Esophagus muscularis mucosa (tissue), 4 donors: ENCODE measurements at places on chromosomes 5 and 9.
A peak's percentile ranks its signal among the peaks of the same experiment; 100 is the strongest.

DNA sequence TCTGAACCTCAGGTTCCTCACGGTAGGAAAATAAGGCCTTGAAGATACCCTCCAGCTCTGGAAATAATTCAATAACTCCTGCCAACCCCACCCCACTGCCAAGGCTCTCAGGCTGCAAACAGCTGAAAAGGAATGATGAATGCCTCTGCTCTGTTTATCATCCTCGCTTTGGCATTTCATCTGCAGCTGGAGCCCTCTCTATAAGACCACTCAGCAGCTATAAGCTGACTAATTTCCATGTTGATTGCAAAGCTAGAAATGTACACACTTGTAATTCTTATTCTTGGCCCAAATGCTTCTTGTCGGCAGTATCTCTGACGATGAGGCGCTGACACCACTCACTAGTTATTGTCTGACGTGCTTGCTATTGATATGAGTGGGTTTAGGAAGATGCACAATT, 408.4 kb upstream of the NMUR2 start:
- DNase-seq, result no peak

GRCh38 chr5:159705948-159706347, 210.3 kb upstream of the ADRA1B start:
- DNase-seq, result peak; percentile 66

DNA sequence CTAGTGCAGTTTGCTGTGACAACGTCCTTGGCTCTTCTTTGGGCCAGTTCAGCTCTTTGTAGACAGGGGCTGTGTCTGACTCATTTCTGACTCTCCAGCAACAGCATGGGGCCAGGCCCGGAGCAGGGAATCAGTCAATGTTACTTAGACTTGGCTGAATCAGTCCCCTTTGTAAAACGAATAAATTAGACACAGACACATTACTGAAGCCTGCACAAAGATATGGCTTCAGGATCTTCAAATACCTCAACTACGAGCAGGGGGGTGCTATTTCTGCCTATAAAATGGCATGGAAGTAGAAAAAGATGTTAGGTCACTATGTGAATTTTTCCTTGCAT, 204.7 kb downstream of the TTLL11 start:
- DNase-seq, result no peak

GRCh38 chr9:122402403-122402871, 31.6 kb downstream of the PTGS1 start:
- DNase-seq, result peak; percentile 90

- DNase-seq, result peak; percentile 94
These were observed at the start of gene UBLCP1 for GRCh38 chr5:159262859-159263568. TSS of gene UBLCP1 (plus strand) at chr5:159263290. CDS start at chr5:159268916, 5,626 bp downstream.

DNA sequence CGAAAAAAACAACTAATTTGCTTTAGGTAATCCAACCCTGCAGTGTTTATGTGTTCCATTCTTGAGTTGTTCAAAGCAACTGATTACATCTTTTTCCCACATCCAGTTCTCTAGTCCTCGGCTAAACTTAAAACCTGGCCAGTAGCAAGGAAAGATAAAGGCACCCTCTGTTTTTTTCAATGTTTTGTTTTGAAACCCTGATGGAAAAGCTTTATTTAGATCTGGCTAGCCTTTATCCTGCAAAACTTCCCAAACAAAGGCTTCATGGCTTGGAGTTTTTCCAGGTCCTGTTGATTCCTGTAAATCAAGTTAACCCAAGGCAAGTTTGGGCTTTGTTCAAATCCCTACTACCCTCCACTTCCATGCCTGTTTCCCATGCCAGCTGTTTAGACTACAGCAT, 105.1 kb downstream of the CEMIP2 start:
- no peak for DNase-seq

- DNase-seq, result no peak
These were observed 101.5 kb downstream of the COL23A1 start for GRCh38 chr5:178488696-178489095.

DNA sequence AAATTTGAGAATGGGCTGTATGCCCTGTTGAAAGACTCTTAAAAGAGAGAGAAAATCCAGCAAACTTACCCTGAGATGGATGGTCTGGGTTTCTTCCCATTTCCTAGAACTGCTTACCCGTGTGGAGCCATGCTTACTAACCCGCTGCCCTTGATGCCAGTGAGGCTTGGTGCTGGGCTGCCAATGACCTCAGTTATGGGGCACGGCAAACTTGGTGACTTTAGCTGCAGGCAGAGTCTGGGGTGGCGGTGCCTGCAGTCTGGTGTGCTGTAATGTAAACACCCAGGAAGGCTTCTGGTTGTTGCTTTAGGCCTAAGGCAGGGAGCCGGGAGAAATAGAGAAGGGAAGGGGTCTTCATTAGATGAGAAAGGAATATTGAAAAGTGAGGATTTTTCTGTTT, 7.3 kb upstream of the TENT4A start:
- DNase-seq, result peak; percentile 34

GRCh38 chr9:36551910-36552309, 20.8 kb upstream of the MELK start:
- no peak for DNase-seq

DNA sequence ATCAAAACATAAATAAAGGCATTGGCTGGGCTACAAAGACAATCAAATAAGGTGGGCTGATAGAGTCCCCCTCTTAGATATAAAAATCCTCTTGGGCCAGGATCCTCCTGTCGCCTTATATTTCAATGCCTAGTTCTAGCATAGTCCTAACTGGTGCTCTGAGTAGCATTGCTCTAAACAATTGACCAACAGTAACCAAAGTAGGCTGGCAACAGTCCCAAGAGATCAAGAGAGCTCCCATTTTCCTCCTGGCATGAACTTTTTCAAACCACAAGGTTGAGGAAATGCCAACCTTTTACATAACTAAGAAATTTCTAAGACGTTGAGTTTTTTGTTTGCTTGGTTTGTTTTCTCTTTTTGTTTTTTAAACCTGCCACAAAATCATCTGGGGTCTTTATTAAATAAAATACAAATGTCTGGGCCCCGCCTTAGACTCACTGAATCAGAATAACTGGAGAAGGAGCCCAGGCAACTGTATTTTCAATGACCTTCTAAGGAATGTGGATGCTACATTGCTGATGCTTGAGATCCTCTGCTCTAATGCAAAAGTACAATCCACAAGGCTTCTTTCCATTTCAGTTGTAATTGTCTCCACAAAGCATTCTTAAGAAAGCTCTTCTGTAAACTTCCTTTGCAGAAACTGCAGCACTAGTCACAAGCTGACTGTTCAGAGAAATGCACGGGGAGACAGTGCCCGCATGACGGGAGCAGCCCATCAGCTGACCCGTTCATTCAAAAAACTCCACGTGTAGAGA, 2.9 kb downstream of the SLC45A2 start:
- no peak for DNase-seq

- DNase-seq, result no peak
These were observed 507.2 kb downstream of the BNC2 start for GRCh38 chr9:16363073-16363781.

GRCh38 chr5:115858396-115858795, 16.7 kb downstream of the AP3S1 start:
- DNase-seq, result no peak

DNA sequence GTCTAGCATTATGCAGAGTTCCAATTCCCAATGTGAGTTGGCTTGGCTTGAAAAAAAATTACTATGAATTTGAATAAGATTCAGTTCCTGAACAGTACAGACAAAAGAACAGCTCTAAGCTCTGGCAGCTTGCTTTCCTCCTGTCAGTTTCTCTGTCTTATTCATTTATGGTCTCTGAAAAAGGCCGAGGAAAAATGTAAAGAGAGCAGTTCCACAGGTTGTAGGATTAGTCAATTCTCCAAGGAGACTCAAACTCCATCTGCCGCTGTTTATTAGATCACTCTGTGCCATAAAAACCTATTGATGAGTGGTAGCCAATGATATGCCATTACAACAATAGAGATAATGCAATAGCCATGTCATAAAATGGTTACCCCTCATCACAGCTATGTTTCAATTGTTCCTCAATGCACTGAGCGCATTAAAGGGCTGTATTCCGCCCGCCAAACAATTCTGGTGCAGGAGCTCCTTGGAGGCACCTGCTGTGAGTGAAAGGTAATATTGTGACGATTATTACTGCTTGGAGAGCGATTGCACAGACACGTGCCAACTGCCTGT, 188.2 kb downstream of the ARRDC3 start:
- DNase-seq, result no peak
